ENCODE measurements at places on chromosomes 3 and 15.

- DNase-seq, result no peak
Observed at GRCh38 chr15:48418343-48418742, 87.1 kb downstream of the DUT start.

DNA sequence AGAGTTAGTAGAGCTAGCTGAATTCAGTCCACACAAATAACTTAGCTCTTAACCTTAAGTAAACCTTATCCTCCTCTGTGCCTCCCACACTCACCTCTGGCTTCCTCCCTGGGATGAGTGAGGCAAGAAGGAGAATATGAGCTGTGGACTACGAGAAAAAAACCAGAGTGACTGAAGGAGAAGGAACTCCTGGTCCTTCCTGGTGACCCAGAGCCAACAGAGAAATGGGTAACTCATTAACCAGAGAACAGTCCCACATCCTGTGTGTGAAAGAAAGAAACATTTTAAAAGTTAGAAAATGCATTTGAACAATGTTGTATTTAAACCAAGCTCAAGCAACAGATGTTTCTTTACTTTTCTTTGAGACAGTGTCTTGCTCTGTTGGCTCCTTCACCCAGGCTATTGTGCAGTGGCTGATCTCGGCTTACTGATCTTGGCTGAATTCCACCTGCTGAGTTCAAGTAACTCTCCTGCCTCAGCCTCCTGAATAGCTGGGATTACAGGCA, 27.5 kb upstream of the FAM81A start:
- peak; percentile 87 for DNase-seq

GRCh38 chr3:26687466-26687865, 64.9 kb downstream of the LRRC3B start:
- DNase-seq, result peak; percentile 81

- DNase-seq, result no peak
Observed at GRCh38 chr15:37682304-37682703, 252.1 kb upstream of the TMCO5A start.

DNA sequence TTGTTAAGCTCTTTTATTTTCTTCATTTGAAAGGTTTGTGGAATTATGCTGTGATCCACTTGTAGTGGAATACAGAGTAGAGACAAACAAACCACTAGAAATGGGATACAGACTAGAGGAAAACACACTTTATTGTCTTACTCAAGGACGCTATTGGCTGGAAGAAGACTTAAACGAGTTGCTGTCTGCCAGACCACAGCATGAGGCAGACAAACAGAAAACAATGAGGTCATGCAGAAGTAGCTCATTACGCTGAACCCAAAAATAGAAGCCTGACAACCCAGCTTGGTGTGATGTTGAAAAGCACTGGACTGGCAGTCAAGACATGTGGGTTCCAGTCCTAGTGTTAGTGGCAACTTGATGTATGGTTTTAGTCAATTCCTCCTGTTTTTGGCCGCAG, 62.4 kb upstream of the P3H2 start:
- DNase-seq, result peak; percentile 46

DNA sequence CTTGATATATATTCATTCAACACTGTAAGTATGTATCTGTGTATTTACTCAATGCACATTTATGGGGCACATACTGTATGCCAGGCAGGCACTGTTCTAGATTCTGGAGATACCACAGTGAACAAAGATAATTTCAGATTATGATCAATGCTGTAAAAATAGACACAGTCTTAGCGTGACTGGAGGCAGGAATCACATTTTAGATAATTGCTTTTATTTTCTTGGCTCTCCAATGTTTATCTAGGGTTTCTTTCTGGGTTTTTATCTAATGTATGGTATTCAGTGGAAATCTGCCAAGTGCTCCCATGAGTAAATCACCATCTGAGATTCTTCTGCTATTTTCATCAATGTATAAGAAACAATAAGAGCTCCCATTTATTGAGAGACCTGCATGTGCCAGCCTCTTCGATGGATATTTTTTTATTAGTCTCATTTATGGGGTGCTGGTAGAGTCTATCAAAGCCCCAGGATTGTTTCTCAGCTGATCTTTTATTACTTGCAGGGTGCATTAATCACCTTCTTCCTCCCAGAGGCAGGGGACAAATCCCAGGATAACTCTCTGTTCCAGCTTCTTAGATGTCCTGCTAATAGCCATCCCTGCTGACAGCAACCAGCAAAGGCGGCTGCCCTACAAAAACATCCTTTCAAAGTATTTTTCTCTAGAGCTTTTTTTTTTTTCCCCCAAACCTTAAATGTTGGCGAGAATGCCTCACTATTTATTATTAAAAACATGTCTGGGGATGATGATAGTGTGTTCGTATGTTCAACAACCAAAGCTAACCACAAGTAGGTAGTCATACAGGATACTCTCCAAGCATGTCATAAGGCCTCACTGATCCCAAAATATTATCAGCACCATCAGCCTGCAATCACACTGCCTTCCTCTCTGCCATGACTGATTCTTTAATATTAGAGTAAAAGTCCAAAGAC, 331.0 kb upstream of the RASGRP1 start:
- no peak for DNase-seq

DNA sequence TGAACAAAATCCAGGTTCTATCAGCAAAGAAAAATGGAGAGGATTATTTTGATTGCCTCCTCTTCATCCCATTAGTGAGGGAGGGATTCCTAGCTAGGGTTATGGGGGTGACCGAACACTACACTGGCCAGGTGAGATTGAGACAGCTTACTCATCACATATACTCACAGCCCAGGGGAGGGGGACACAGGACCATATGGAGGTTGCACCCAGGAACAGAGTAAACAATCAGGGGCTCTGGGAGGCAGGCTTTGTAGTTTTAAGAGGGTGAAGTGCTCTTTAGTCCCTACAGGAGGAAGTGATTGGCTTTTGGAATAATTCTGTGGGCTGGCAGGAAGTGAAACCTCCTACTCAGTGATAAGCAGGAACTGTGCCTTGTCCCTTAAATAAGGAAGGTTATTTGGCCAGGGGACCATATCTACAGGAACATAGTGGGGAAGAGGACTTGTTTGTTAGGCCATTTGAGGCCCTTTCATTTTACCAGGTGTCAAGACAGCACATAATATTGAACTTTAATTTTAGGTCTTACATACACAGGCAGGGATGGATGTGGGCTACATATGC, 17.5 kb upstream of the KCTD6 start:
- DNase-seq, result peak; percentile 96

DNA sequence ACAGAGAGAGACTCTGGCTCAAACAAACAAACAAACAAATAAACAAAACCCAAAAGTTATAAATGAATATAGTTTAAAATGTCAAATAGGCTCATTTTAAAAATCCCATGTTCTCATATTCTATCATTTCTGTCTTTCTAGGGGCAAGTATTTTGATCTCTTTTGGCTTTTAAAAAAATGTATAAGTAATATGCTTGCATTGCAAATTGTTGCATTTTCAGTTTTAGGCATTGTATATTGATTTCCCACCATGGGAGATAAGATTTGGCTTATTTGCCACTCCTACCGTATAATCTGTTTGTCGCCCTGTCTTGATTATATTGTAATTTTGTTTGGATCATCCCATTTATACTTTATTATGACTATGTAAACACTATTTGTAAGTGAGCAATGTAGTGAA, 70.6 kb downstream of the PIAS1 start:
- DNase-seq, result no peak

- no peak for DNase-seq
Observed at GRCh38 chr15:59060348-59060747, 44.6 kb upstream of the CCNB2 start.

All from MV-4-11 (cell line).